Astrocyte of the spinal cord (primary cell): ENCODE measurements at places on chromosomes 3 and 15.

DNA sequence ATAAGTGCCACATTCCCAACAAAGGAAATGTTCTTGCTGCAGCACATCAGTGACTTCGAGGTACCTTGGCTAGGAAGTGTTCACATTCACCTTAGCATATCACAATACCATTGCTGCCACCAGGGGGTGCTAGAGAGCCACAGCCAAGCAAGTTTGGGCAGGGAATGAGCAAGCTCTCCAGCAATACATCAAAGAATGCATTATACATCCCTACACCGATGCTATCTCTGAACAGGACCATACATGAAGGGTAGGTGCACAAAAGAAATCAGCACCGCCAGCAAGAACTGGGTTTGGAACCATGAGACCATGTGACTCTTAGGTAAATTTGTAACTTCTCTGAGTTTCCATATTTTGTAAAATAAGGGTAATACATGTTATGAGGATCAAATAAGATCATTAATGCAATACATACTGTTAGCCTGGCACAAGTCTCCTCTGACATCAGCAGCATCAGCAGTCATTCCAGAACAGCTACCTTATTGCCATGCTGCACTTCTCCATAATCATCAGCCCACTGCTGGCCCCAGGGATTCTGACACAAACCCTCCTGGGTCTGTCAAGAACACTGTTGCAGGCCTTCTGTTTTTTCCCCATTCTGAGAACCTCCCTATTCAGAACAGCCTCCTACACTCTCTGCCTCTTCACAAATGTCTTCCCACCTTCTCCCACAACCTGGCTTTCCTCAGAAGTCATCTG lies 37.5 kb downstream of the RYK start:
- peak; percentile 75 for DNase-seq

DNA sequence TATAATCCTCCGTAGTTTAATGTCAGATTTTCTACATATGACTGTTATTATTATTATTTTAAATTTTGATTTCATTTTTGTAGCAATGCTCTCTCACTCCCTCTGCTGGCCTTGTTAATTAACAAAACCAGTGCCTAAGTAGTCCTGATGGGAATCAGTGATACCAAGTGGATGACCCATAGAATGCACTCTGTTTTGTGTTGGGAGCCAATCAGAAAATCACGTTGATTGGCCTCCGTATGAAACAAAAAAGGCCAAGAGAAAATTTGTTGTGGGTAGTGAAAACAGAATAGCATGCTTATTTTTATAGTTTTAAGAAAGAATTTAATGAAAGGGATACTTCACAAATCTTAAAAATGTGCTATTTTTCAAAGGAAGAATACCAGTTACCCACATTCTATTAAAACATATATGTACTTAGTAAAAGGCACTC lies 34.4 kb upstream of the MEIS2 start:
- peak; percentile 49 for DNase-seq

DNA sequence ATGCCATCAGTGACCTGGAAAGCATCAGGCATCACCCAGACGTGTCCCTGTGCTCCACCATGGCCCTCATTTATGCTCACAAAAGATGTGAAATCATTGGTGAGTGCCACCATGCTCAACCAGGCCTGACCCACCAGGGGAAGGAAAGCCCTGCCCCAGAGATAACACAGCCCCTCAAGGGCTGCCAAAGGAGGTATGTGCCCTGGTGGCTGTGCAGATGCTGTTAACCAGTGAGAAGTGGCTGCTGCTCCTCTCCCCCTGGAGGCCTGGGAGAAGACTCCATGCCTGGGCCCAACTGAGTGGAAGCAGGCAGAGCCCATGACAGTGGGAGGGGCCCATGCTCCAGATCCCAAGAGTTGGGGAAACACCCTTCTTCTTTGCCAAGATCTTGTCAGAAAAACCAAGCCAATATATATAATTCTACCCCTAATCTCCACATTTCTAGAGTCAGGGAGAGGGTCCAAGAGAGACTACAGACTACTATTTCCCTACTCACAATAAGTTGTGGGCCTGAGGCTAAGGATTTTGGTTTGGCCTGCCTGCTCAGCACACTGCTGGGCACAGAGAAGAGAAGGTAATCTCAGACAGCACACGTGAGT lies 2.7 kb downstream of the TTC21A start:
- DNase-seq = no peak

DNA sequence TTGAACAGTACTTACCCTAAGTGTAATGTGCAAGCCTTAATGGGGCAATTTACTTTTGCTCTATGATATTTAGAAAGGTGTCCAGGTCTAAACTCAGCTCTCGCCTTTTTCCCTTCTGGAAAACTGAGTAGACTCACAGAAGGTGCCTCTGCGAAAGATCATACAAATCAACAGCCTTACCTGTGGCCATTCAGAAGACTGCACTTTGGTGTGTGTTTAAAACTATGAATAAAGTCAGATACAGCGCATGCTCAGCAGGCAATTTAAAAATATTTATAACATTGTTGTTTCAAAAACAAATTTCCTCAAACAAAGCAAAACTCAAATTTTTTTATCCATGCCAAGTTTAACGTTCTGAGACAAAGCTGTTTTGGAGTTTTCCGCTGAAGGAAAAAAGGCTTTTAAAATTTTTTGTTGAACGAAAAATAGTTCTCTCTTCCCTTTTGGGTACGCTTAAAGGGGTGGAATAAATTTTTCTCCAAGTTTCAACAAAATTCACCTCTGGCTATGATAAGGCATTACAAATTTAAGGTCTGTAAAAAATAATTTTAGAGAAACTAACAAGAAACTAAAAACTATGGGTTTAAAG lies 156.3 kb downstream of the TIGIT start:
- DNase-seq = no peak

DNA sequence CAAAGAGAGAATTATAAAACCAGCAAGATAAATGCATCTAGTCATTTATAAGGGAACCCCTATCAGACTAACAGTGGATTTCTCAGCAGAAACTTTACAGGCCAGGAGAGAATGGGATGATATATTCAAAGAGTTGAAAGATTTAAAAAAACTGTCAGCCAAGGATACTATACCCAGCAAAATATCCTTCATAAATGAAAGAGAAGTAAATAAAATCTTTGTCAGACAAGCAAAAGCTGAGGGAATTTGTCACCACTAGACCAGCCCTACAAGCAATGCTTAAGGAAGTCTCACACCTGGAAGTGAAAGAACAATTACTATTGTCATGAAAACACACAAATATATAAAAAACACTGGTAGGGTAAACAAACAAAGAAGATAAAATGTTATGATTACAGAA lies 113.4 kb upstream of the FAM3D start:
- no peak for DNase-seq

DNA sequence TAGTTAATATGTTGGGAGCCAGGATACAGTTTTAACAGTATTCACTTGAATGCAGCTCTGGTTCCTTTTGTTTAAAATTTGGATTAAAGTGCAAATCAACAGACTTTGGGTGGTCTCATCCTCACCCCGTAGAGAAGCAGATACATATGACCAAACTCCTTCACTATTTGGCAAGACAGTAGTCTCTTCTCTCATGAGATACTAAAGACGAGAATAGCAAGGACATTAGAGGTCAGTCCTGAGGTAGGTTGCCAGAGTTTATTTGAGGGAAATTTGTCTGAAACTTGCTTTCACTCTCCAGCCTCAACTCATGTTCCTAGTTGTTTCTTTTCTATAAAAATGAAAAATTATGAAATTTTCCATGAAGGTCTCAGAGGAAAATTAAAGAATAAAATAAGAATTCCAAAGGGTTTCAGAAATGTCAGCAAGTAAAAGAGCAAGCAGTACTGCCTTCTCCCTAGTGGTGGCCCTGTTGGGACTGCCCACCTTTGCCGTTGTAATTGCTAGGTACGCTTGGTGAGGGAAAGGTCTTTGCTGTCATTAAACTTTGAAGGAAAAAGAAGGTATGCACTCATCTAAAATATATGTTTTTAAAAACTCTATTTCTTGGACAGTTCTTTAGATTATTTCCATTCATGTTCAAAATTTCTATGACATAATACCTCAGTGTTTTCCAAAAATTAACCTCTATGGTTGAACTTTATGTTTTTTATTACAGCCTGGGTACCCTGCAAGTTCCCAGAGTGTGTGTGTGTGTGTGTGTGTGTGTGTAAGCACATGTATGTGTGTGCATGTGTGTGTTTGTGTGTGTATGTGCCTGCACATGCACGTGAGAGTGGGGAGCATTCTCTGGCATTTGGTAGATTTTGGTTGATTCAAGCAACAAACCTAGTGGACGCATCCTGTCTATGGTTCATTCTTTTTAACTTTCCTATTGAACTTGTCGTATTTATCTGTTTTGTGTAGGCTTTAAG lies 111.4 kb downstream of the CMSS1 start:
- no peak for DNase-seq

GRCh38 chr3:191919491-191920026 lies 458.6 kb downstream of the PYDC2 start:
- DNase-seq = no peak

DNA sequence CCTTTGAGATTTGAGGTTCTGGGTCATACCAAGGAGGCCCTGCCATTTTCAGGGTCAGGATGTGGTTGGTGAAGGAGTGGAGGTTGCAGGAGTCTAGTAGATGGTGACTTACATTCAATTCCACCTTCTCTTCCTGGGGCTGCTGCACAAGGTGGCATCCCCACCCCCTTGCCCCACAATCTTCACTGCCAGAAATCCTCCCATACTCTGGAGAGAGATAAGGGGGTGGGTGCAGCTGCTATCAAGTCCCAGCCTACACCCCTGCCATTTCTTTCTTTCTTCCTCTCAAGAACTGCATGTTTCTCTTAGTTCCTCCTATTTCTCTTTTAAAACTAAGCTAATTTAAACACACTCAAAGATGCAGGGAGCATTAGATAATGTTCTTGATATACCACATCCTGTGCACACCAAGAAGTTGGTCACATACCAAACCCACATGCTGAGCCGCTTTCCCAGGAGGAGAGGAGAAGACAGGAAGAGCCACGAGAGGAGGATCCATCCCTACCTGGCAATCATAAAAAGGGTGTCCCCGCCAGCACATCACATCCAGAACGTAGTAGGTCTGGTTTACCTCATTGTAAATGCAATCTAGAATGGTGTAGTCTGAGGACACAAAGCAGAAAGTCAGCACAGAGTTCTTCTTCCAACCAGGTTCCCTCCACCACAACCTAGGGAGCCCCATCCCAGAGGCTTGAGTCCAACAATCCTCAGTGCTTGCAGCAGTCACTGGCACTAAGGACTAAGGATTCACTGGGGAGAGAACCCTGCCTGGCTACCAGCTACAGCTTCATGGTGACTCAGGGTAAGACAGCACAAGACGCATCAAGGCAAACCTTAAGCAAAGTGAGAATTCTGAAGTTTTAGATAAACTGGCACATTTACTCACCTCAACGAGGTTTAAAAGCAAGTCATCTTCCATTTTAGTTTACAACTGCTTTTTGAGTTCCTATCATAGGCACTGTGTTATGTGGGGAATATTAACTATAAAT lies 18.5 kb downstream of the SNUPN start:
- peak; percentile 67 for DNase-seq

DNA sequence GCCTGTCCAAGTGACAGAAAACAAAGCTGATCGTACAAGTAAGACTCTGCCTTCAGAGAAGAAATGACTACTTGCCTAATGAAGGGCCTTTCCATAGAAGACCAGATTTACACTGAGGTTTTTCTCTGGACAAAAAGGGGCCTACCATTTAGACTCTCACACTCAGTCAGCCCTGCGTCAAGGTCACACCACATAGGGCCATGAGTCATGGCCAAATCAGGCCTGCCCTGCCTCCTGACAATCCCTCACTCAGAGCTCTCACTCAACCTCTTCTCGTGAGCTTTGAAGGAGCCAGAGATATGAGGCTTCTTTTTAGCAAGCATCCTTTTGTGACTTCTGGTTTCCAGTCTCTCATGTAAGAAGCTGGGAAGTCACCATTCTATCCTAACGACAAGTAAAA lies 68.1 kb upstream of the NMNAT3 start:
- DNase-seq = peak; percentile 54

- peak; percentile 53 for DNase-seq
Observed at GRCh38 chr3:152365766-152366593, 97.3 kb downstream of the MBNL1 start.

DNA sequence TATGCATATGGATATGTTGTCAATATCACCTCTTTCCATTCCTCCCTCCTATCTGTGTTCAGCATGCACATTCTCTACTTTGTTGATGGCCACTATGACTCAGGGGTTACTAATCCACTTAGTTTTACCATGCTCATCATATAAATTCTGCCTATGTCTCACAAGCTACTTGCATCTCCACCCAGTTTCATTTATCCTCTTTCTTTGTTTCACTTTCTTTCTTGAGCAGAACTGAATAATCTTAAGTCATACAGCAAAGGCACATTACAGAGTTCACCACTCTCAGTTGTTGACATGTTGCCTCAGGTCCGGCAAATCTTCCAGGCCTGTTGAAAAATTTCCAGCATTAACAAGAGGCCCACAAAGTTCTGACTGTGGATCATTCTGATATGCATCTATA lies 71.5 kb downstream of the SSR3 start:
- peak; percentile 87 for DNase-seq

- peak; percentile 4 for DNase-seq
Observed at GRCh38 chr3:156902916-156903315, 76.8 kb downstream of the LEKR1 start.

GRCh38 chr15:66524838-66525237 lies 19.7 kb downstream of the ZWILCH start:
- DNase-seq = no peak

- no peak for DNase-seq
Observed at GRCh38 chr15:36831904-36832287, 252.5 kb downstream of the CDIN1 start.
